ENCODE measurements at places on chromosomes 2 and 18.

- peak; percentile 93 for DNase-seq
These were observed 3.0 kb downstream of the LBH start for GRCh38 chr2:30234180-30234971.

DNA sequence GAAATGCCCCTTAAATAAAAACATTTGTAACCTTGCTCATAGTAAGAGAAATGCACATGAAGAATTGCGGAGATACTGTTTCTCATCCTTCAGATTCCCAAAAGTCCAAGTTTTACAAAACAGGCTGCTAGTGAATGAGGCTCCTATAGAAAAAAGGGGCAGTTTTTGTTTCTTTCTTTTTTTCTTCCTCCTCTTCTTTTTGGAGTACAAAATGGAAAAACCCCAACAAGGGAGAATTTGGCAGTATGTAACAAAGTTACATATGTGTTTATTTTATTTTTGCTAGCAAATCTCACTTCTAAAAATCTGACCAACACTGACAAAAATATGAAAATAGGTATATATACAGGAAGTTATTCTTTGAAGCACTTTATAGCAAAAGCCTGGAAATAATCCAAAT is 7.1 kb upstream of the BAZ2B start:
- no peak for DNase-seq

DNA sequence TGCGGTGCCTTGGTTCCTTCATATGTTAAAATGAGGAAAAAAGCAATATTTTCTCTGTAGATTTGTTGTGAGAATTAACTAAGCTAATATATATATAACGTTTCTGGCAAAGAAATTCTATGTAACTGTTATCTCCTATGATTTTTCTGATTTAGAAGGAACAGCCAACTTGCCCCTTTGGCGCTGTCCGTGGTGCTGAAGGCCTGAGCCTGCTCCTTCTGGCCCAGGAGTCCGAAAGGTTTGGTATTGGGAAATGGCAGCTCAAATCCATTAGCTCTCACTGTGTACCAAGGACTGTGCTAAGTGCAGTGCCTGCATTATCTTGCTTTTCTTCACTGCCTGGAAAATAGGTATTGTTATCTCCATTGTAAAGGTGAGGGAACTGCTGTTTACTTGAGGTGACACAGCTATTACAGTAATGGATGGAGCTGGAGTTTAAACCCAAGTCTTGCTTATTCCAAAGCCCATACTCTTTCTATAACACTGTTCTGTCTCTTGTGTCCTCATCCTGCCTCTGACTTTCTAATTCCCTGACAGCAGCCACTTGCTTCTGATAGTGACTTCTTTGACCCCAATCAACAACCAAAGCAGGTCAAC is 52.2 kb downstream of the C1QL2 start:
- DNase-seq, result peak; percentile 75

DNA sequence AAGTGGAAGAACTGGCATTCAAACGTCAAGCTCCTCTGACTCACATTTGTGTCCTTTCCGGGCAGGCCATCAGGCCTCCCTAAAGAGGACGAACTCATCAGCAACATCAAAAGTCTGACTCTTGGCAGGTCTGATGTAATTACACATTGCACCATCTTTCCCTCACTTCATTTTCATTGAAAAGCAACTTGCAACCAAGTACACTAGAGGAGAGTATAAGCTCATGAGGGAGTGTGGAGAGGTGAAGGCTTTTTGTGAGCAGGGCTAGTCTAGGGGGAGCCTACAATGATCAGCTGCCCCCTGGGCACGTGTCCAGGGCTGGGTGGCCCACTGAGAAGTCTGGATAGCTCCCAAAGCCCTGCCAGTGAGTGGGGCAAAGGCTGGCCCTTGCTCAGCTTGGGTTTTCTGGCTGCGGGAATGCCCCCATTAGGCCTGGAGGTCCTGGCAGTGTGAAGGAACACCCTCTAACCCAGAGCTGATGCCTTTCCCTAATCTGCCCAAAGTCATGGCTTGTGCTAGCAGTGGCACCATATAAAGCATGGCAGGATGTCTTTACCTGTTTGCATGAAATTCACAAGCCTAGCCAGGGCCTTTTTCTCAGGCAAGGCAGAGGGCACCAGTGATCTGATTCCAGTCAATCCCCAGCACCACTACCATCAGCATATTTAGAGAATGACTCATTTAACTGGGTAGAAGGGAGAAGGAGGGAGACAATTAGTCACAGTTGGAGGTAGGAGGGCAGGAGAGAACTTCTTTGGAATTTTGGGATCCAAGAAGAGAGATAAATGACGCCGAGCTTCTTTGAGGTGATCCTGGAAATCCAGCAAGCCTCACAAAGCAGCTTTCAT is 8.5 kb upstream of the DAW1 start:
- peak; percentile 73 for DNase-seq

DNA sequence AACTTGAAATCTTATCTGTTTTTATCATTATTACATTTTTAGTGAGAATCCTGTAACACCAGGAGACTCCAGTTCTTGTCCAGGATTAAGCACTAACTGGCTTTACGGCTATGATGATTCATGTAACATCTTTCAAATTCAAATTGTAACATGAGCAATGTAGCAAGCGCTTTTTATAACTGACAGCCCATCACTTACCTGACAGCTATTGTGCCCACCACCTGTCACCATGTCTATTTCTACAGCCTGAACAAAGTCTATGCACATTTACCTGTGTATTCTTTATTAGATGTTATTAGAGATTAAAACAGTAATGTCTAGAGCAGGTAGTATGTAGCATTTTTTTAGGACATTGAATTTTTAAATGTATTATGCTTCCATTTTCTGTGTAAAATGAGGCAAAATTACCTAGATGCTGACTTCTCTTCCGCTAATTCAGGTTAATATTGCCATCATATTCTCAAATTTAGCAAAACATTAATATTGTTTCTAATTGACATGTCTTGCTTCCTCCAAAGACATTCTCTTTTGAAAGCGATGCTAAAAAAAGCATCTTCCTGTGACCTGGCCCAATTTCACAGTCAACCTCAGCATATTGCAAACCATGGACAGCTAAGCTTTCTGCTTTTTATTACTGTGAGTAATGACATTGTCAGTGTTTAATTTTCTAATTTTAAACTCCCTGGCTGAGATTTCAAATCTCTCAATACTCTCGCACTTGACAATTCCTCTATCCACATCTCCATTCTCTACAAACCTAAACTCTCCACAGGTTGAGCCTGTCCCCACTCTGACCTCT is 37.8 kb downstream of the RIT2 start:
- no peak for DNase-seq

- DNase-seq, result no peak
These were observed 21.8 kb downstream of the CFLAR start for GRCh38 chr2:201137505-201138400.

GRCh38 chr2:85765081-85765731 is 11.4 kb downstream of the ATOH8 start:
- no peak for DNase-seq

- no peak for DNase-seq
These were observed 49.8 kb downstream of the QPCT start for GRCh38 chr2:37394263-37394662.

- no peak for DNase-seq
These were observed 494.7 kb upstream of the FAM98A start for GRCh38 chr2:34093790-34094189.

DNA sequence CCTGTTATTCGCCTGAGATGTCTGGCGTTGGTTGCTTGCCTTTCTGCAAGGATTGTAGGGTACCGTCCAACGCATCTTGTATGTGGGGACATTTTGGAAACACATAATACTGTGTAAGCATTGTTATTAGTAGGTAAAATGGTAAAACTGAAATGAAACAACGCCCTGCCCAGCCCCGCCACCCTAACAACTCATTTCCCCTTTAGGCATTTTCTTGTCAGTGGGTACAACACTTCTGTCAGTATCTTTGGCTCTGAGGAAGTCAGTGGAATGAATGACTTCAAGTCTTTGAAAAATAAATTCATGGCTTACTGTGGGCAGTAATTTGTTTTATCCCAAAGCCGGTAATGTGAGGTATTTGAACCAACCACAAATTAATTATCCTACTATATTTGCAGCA is 86.0 kb downstream of the FMNL2 start:
- DNase-seq, result no peak

DNA sequence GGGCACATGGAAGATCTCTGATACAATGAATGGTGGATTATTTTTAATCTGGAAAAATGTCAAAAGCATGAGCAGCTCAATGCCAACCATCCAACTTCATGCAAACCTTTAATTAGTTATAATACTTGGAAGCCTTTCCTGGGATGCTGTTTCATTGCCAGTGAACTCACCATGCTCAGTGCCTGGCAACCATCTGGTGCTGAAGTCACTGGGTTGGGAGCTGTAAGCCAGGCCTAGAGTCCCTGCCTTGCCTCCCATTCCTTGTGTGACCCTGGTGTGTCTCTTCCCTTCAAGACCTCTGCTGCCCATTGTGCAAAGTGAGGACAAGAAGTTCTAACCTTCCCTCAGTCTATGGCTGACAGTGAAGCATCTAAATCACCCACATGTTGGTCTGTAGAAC is 458.7 kb downstream of the RNF144A start:
- no peak for DNase-seq

DNA sequence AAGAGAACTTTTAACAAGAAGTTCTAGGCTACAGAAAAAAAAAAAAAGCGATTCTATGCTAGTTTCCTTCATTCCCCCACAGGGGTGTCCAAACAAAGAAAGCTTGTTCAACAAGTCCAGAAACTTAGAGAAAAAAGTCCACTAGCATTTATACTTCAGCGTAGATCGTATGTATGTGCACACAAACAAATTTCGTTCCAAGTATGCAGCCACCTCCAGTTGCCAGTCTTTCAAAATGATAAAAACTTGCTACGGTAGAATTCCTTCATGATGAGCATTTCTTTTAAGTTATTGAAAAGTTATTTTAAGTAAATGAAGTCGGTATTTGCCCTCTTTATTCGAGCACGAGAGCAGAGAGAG is 3.7 kb upstream of the OTX1 start:
- no peak for DNase-seq

DNA sequence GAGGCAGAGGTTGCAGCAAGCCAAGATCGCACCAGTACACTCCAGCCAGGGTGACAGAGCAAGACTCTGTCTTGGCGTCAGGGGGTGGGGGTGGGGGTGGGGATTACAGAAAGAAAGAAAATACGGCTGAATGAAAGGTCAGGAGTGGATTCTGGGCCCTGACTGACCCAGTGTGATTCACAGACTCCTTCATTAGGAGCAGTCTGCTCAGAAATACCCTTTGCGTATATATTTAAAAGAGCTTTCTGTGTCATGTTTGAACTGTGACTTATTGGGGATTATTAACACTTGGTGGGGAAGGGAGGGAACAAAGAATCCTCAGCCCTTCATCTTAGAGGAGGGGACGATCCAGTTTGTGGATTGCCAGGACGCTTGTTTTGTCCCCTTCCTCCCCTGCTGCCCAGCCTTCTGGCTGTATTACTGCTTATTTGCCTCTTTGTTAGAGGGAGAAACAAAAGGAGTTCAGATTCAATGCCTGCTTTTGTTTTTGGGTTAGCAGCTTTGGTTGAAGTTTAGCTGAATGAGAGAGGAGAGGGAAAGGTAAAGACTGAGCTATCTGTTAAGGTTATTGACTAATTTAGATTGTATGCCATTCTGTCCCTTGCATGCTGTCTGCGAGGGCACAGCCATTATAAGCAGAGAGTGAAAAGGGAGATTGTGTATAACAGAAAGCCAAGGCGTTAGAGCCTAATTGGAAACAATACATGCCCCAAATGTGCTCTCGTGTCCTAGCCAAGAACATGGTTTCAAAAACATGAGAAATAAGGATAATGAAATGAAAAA is 118.3 kb downstream of the FMNL2 start:
- no peak for DNase-seq

- DNase-seq, result no peak
These were observed 28.5 kb upstream of the DARS1 start for GRCh38 chr2:136013955-136014354.

GRCh38 chr2:94987074-94988020 is 38.2 kb upstream of the MAL start:
- DNase-seq, result no peak

- DNase-seq, result no peak
These were observed 20.2 kb downstream of the CLK1 start for GRCh38 chr2:200843993-200844948.

GRCh38 chr18:50748243-50749229 is 71.3 kb downstream of the MRO start:
- DNase-seq, result no peak

GRCh38 chr18:37920865-37921264 is 355.3 kb upstream of the CELF4 start:
- no peak for DNase-seq

GRCh38 chr2:33126958-33127357 is 180.2 kb downstream of the LTBP1 start:
- DNase-seq, result no peak

DNA sequence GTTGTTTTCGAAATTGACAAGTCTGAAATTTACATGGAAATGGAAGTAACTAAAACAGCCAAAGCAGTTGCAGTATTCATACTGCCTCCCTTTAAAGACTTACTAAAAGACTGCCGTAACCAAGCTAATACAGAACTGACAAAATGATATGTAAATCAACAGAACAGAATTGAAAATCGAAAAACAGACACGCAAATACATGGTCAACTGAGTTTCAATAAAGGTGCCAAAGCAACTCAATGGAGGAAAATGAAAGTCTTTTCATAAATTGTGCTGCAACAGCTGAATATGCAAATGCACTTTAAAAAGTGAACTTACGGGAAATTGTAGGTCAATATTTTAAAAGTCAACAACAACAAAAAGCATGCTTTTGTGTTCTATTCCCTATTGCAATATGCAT is 34.2 kb downstream of the TMEM131 start:
- no peak for DNase-seq

- DNase-seq, result no peak
These were observed 183.3 kb upstream of the DOK6 start for GRCh38 chr18:69217196-69218000.

DNA sequence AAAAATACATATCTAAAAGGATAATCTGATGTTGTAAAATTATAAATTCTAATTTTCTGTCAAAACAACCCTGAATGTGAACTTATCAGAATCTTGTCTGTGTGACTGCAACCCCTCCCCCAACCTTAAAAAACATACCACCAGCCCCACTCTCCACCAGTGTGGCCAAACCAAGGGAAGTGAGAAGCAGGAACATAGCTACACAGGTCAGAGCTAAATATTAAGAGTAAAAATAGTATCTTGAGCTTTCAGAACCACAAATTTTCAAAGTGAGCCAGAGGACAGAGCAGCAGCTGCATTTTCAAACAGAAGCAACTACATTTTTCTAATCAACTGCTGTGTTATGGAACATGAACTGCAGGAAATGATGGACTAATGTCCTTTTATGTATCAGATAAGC is 156.7 kb downstream of the SLC4A10 start:
- no peak for DNase-seq

DNA sequence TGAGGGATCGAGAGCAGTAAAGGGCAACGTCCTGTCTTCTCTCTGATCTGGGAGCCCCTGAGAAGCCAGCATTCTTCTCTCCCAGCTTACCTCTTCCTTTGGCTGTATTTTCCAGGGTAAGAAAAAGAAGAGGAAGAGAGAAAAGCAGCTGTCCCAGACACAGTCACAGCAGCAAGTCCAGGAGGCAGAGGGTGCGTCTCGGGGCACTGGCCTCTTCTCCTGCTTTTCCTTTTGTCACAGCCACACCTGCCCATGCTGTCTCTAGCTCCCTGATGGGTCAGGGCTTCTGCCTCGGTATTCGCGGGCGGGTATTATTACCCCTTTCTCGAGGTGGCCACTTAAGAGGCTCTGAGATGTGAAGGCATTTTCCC is 20.3 kb downstream of the TGOLN2 start:
- no peak for DNase-seq

Measured in SJCRH30 (cell line).